HAP-1 (cell line): ENCODE measurements at places on chromosomes 6 and 20.

- no peak for DNase-seq
Observed at GRCh38 chr20:19141998-19142397, 70.4 kb upstream of the SLC24A3 start.

GRCh38 chr20:57106030-57106682, 160.3 kb downstream of the BMP7 start:
- peak; percentile 24 for DNase-seq

DNA sequence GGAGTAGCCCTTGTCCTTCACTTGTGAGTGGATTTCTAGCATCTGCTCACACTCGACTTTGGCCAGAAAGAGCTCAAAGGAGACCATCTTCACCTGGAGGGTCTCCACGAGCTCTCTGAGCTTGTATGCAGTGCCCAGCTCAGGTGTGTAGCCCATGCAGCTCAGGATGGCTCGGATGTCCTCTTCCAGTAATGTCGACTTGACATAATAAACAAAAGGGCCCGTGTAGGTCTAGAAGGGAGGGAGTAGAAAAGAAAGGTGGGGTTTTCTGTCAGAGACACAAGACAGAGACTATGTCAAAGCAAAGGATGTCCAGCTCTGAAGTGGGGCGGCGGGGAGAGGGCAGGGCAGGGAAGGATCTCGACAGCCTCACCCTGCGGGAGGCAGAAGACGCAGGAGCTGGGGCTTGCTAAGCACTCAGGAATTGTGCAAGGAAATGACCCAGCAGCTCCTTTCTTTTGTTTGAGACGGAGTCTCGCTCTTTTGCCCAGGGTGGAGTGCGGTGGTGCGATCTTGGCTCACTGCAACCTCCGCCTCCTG, 8.6 kb downstream of the SPATA2 start:
- no peak for DNase-seq

GRCh38 chr6:46262928-46263706, 92.3 kb upstream of the ENPP5 start:
- no peak for DNase-seq

DNA sequence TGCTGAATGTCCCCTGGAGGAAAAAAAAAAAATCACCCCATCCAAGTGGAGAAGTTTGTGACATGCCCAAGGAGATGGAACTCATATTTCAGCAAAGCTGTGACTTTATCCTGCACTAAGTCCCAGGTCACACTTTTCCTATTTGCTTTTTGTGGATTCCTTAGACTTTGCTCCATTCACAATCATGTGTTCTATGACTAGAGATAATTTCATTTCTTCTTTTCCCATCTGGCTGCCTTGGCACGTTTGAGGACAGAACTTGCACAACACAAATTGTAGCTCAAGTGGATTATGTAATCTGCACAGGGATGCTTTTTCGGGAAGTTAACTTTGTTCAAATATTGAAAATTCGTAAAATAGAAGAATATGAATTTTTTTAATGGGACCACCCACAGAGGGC, 100.7 kb upstream of the PTPN1 start:
- no peak for DNase-seq
